ENCODE measurements at places on chromosomes 5 and 9. TPM values are rescaled to one million over a fixed set of nuclear protein-coding genes. Genes with fewer than 3 reads are reported as not detected.

GRCh38 chr5:33491941-33492340, 51.2 kb downstream of the TARS1 start:
- no peaks in the 10 kb centered on the region for H3K27me3 ChIP-seq
- H3K4me3 ChIP-seq = no peak overlapping the region
- H3K27ac ChIP-seq = no peak overlapping the region
- H3K36me3 ChIP-seq = no peaks in the 10 kb centered on the region

DNA sequence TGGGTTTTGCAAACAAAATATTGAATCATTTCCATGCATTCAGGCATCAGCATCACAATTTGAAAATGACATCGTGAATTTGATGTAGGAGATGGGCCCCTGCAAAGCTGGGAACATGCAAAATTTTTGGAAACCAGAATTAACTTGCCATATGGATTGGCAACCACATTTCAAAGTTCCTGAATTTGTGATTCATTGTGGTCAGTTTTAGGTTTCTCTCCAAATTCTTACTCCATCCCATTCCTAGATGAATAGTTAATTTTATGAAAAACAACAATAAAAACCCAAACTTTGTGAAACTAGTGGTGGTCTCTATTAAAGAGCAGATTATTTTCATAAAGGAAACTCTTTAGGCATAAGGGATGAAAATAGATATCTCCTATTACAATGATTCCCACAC, 107.8 kb upstream of the SLIT3 start:
- DNase-seq = no peak
- H3K27ac ChIP-seq = no peak overlapping the region
- no peaks in the 10 kb centered on the region for H3K27me3 ChIP-seq
- H3K4me3 ChIP-seq = no peak overlapping the region

The NOXA1 gene
- total RNA-seq = 0.77 TPM

The LRRC19 gene
- not detected for total RNA-seq

GRCh38 chr5:2603272-2603575, 148.3 kb downstream of the IRX2 start:
- H3K4me3 ChIP-seq = no peak overlapping the region
- H3K4me1 ChIP-seq = no peaks in the 10 kb centered on the region
- no peak for DNase-seq
- no peak overlapping the region for H3K27ac ChIP-seq
- H3K27me3 ChIP-seq = no peaks in the 10 kb centered on the region

DNA sequence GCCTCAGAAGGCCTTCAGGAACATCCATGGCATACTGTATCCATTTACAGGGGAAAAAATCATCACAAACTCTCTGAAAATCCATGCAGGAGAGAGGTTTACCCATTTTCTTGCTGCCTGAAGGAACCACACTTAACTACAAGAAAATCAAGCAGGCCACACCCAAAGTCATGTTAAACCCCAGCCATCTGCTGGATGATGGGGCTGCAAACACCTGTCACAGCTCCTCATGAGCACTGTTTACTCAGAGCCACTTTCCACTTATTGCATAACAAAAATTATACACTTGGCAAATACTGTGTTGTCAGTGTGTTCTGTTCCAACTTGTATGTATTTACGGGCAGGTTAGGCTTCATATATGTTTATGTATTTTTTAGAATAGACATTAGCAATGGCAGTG, 35.8 kb downstream of the PPIC start:
- H3K27me3 ChIP-seq = no peaks in the 10 kb centered on the region
- no peak overlapping the region for H3K27ac ChIP-seq
- no peak for DNase-seq
